Activated CD4-positive, alpha-beta T cell treated with anti-CD3 and anti-CD28 coated beads, Interleukin-2, amount 50 U/mL, for 24 hours (primary cell): ENCODE measurements at places on chromosomes 11 and 22.

GRCh38 chr11:121762820-121763219 lies 310.1 kb upstream of the SORL1-AS1 start:
- no peak for DNase-seq

DNA sequence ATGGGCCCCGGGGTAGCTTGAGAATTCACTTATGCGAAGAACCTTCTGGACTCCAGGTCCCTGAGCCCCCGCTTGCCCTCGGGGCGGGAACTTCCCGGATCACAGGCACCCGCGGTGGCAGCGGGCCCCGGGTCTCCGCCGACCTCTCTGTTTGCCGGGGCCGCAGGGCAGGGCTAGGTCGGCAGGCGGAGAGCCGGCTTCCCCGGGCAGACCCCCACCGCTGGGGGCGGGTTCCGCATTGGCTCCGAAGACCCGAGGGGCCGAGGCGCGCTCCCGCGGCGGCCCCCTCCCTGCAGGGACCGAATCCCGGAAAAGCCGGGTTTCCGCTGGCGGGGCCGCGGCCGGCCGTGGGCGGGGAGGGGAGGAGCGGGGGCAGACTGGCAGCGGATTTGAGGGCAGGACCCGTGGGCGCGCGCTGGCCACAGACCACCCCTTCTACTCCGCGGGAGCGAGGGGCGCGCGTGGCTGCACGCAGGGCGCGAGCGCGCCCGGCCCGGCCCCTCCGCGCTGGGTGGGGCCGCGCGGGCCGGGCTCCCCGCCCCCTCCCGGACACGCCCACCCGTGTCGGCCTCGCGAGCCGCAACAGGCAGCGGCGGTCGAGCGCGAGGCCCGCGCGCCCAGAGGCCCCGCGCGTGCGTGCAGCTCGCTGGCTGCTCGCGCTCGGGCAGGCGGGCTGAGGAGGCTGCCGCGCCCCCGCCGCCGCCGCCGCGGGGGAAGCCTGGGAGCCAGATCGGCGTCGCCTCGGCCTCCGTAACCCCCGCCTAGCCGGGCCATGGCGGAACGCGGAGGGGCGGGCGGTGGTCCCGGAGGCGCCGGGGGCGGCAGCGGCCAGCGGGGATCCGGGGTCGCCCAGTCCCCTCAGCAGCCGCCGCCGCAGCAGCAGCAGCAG lies at the start of gene PACS1:
Gene PACS1, plus strand, starts transcription at position 558 of the 889 bp plus-strand sequence. Its CDS starts 215 bp downstream, at position 773.
- peak; percentile 39 for DNase-seq

DNA sequence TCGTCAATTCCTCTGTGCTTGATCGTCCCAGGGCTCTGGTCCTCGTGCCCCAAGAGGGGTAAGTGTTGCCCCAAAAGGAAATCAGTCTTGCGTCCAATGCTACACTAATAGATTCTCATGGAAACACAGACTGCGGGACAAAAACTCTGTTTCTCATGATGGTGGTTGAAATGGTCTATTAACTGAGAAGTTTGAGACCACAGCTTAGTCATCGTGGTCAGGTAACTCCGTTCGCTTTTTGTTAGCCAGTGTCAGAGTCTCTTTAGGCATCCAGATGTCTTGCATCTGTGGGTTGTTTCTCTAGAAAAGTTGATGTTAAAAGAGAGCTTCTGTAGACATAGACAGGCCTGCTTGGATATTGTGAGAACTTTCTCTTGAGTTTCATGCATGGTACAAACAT lies 104.6 kb upstream of the SORL1-AS1 start:
- DNase-seq: no peak

DNA sequence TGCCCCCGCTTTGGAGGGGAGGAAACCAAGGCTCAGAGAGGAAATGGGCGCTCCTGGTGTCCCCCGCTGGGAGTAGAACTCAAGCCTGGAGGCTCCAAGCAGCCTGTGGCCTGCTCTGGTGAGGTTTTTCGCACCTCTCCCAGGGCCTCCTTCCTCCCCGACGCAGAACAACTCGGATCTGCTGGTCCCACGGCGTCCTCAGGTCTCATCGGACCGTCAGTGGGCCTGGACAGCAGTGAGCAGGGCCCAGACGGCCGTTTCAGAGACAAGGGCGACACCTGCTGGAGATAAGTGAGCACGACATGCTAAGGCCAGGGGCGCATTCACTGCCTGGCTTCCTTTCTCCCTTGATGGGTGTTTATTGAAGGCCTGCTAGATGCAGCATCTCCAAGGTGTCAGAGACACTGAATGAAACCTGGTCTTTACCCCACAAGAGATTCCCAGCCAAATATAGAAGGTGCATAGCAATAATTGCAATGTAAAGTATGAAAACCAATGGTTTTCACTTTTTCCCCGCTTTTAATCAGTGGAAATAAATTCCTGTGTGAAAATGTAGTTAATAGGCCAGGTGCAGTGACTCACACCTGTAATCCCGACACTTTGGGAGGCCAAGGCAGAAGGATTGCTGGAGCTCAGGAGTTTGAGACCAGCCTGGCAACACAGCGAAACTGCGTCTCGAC lies 26.9 kb upstream of the CD82 start:
- DNase-seq: peak; percentile 76

DNA sequence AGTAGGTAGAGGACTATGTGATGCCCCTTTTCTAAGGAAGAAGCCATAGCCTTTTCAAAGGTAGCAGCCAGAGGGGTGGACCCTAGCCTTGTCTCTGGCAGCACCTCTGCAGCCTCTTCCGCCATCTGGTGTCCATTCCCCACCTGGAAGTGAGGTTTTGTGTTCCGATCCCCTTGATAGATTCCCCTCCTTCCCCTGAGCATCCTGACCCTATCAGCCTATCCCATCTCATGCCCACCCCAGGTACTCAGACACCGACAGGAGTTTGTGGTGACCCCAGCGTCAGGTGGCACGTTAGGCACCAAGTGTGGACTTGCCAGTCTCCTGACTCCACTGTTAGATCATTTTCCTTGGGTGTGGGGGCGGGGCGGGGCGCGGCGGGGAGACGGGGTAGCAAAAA lies 398 bp upstream of the FAM89B start:
- no peak for DNase-seq

- DNase-seq: no peak
Measured at GRCh38 chr11:73055002-73055401, 87.1 kb downstream of the FCHSD2 start.
